HCEC 1CT (cell line): ENCODE measurements at places on chromosomes 7 and 10.

GRCh38 chr7:16822029-16822428, 17.2 kb upstream of the AGR2 start:
- no peak for DNase-seq

DNA sequence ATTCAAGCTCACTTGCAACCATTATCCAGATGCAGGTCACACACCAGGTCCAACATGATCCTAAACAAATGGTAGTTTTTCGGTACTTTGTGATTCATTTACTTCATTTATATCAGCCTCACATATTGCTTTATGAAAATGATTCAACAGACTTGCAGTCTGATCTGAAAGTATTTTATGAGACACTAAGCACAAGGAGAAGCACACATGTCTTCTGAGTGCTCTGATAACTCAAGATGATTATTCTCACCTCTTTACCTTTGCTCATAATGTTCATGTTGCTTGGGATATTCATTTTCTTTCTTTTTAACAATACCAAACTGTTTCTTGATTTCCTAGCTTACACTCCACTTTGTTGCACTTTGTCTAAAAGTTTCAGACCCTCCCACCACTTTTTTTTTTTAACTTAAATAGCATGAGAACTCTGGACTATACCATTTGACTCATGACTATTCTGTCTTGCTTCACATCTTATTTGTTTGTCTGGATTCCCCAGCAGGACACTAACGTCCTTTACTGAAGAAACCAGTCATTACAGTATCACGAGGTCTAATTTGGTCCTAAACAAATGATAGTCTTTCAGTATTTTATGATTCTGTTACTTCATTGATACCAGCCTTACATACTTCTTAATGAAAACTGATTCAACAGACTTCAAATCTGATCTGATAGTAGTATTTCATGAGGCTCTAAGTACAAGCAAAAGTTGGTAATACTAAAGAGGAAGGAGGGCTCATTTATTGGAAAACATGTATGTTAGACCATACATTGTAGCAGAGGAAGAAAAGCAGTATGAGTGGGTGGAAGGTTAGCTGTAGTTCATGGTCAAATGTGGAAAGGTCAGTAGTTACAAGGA, 171.8 kb upstream of the AHR start:
- DNase-seq: no peak

DNA sequence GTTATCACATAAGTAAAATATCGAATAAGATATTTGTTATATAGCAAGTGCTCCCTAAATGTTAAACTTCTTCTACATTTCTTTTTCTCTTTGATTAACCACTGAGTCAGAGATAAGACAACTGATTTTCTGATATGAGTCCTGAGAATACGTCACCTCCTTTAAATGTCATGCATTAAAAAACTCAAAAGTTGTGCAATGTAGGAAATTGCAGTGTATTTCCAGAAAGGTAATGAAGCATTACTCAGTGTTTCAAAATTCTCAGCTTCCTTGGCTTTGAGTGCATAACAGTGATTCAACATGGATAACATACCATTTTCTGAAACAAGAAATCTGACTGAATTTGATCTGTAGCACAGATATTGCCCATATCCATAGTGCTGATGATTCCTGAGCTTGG, 155.8 kb downstream of the BMPER start:
- peak; percentile 89 for DNase-seq

DNA sequence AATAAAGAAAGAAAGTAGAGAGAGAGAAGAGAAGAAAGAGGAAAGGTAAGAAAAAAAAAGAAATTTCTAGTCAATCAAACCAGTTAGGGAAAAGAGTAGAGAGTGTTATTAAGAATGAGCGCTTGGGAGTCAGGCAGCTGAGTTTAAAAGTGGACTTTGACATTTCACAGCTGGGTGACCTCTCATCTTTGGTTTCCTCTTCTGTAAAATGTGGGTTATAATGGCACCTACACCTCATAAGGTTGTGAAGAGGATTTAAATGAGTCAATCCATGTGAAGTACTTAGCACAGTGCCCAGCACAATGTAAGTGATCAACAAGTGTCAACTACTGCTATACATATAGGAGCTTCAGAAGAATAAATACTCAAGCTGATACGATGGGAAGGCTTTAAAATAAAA, 12.2 kb downstream of the HOXA1 start:
- DNase-seq: no peak

- no peak for DNase-seq
Measured at GRCh38 chr7:140624392-140625191, 16.0 kb downstream of the DENND2A start.
